ENCODE measurements at places on chromosomes 2 and 18.

GRCh38 chr2:20677301-20678085 lies 10.5 kb downstream of the GDF7 start:
- DNase-seq, result no peak

DNA sequence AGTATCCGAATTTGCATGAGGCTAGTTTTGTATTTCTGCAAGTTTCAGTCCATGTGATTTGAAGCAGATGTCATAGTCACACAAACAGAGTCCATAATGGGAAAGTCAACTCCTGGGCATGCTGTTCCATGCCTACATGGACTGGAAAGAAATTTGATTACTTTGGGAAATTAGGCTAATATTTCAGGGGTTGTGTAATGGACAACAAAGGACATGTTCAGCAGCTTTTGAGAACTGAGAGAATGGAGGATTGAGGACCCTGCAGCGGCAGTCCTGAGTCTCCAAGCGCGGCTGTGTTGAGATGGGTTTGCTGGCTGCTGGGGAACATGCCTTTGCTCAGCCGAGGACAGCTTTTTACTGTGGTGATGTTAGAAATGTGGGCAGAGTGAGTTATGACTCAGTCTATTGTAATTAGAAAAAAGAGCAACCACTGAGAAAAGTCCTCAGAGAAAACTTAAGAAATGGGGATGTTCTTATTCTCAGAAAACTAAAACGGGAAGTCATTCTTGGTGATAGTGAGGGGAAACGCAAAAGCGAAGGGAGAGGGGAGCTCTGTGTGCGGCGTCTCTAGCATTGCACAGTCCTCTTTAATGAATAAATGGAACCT lies 149.2 kb downstream of the FAM210A start:
- DNase-seq, result peak; percentile 68

GRCh38 chr18:55856229-55856628 lies 268.2 kb upstream of the TCF4 start:
- no peak for DNase-seq

DNA sequence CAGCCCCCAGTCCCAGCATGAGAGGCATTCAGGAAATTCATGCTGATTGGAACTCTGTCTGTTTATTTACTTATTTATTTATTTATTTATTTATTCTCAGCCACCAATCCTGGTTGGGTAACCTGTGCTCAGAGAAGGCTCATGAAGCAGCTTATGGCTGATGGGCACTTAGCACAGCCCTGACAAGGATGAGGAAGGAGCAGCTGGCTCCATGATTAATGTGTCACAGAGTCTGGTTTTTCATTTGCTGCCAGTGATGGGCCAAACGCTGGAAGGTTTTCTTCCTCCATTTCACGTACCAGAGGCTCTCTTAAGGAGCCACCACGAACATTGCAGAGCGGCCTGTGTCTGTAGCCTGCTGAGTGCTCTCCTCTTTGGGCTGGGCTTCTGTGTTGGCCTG lies 28.3 kb upstream of the KCNS3 start:
- no peak for DNase-seq

- DNase-seq, result no peak
These were observed 1552.9 kb upstream of the SLC39A10 start for GRCh38 chr2:194103941-194104659.

DNA sequence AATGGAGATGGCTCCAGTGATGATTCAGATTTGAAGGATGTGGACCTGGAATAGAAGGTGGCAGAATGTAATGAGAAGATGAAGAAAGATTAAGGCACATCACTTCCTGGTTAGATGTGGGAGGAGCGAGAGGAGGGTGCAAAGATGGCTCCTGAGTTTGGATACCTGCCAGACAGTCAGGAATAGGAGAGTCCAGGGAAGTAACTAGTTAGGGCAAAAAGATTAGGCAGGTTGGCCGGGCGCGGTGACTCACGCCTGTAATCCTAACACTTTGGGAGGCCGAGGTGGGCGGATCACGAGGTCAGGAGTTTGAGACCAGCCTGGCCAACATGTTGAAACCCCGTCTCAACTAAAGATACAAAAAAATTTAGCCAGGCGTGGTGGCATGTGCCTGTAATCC lies 5.6 kb downstream of the C2orf74 start:
- no peak for DNase-seq

DNA sequence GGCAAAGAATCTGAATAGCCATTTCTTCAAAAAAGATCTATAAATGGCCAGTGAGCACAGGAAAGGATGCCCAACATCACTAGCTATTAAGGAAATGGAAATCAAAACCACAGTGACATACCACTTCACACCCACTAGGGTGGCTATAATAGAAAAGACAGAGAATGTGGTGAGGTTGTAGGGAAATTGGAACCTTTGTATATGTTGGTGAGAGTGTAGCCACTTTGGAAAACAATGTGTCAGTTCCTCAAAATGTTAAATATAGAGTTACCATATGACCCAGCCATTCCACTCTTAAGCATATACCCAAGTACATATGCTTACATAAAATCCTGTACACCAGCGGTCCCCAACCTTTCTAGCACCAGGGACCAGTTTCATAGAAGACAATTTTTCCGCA lies 152.8 kb downstream of the SMAD2 start:
- no peak for DNase-seq

- DNase-seq, result no peak
These were observed 54.6 kb upstream of the TXNDC2 start for GRCh38 chr18:9831036-9831722.

- DNase-seq, result no peak
These were observed 145.1 kb downstream of the QPCT start for GRCh38 chr2:37489536-37489935.

GRCh38 chr18:47163241-47163640 lies 12.9 kb downstream of the IER3IP1 start:
- DNase-seq, result no peak

GRCh38 chr2:23621616-23622015 lies 236.6 kb downstream of the KLHL29 start:
- no peak for DNase-seq

All from Ammon's horn (tissue), 1 donor.